MG63 (cell line): ENCODE measurements at places on chromosomes 11 and 22. TPM values are rescaled to one million over a fixed set of nuclear protein-coding genes. Genes with fewer than 3 reads are reported as not detected.
A peak's percentile ranks its signal among the peaks of the same experiment; 100 is the strongest.

DNA sequence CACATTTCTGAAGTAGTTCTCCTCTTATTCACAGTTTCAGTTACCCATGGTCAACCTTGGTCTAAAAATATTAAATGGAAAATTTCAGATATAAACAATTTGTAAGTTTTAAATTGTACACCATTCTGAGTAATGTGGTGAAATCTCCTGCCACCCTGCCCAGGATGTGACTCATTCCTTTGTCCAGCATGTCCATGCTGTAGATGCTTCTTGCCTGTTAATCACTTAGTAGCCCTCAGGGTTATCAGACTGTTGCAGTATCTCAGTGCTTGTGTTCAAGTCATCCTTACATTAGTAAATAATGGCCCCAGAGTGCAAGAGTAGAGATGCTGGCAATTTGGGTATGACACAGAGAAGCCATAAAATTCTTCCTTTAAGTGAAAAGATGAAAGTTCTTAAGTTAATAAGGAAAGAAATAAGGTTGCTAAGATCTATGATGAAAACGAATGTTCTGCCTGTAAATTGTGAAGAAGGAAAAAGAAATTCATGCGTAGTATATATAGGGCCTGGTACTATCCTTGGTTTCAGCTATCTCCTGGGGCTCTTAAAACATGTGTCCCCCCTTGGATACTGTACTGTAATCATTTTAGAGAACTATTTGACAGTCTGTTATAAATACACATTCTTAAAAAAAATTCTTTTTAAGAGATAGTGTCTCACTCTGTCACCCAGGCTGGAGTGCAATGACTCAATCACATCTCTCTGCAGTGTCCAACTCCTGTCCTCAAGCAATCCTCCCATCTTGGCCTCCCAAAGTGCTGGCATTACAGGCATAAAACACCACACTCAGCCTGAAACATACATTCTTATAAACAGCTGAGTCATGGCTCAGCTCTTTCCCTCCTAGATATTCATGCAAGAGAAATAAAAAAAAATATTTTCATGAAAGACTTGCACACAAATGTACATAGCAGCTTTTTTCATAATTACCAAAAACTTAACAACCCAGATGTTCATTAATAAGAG is 31.3 kb downstream of the MTNR1B start:
- DNase-seq, result peak; percentile 86

DNA sequence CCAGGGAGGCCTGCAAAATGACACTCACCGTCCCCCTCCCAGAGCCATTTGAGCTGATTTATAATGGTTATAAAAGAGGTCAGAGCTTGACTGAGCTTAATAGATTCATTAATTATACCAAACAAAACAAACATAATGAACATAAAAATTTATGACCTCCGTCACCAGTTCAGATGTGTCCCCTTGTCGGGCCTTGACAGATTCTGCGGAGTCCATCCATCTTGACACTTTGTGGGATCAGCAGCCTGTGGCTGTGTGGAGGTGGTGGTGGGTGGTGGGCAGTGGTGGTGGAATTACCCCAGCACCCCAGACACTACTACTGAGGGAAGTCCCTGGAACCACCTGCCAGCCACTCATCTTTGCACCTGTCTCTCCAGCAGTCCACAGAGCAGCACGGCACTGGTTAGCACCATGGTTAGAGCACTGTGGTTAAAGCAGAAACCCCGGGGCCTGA is 83.5 kb downstream of the DSCAML1 start:
- DNase-seq, result no peak

DNA sequence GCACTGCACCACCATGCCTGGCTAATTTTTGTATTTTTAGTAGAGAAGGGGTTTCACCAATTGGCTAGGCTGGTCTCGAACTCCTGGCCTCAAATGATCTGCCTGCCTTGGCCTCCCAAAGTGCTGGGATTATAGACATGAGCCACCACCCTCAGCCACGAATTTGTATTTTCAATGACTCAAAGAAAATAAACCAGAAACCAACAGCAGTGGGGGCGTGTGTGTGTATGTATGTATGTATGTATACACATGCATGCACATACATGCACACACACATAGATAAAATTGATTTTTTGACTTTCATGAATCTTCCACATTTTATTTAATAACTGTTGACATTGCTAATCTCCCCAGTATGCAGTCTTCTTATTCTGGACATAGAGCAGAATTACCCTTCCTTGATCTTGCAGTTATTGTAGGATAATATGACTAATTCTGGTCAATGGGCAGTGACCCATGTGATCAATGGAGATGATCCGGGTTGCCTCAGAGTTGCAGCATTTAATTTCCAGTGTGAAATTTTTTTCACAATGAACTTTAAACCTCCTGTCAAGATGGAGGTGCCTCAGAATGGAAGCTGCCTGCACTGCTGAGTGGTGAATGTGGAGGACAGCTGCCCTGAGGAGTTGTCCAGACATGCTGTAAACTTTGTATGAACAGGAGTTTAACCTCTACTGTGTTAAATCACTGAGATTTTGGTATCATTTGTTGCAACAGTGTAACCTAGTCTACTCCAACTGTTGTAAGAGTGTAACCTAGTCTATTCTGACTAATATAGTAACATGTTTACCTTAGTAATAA is 12.8 kb upstream of the PTPN5 start:
- no peak for DNase-seq

MAPK8IP2 gene
- 2.2 TPM in 1 of 2 replicates, not detected in the other for total RNA-seq

DNA sequence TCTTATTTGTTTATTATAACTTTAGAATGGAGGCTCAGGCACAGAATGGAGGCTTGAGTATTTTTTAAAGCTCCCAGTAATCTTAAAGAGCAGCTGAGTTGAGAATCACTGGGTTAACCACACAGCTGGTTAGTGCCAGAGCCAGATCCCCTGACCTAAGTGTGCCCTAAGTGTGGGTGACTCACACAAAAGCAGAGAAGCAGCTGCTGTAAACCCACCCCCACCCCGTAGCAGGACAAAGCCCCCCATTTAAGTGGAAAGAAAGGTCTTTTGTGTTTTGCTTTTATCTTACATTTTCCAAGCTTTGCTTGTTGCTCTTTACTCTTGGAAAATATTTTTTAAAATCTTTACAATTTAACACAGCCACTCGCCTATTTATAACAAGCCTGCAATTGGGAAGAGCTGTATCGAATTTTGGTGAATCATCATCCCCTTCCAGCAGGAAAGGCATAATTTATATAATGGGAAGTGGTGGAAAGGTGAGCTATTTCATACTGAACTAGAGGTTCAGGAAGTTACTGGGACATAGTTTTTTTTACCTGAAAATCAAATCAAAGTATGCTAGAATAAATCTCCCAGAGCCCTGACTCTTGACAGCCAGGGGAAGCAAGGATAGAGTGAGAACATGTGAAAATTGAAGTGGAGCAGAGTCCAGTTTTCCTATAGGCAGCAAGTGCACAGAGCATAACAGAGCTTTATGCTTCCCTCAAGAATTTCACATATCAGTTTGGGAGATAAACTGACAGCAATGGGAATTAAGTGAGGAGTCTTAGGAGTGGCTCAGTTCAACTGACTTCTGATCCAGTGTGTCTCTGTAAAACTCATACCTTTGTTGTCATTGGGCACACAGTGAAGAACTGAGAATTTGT is 405.7 kb downstream of the AASDHPPT start:
- DNase-seq, result peak; percentile 74

GRCh38 chr11:2137202-2138067 is 1.8 kb downstream of the IGF2 start:
- peak; percentile 65 for DNase-seq

GRCh38 chr11:44306052-44306917 is 3.7 kb downstream of the ALX4 start:
- no peak for DNase-seq

OR8D4 gene
- not detected in 2 replicates for total RNA-seq

DNA sequence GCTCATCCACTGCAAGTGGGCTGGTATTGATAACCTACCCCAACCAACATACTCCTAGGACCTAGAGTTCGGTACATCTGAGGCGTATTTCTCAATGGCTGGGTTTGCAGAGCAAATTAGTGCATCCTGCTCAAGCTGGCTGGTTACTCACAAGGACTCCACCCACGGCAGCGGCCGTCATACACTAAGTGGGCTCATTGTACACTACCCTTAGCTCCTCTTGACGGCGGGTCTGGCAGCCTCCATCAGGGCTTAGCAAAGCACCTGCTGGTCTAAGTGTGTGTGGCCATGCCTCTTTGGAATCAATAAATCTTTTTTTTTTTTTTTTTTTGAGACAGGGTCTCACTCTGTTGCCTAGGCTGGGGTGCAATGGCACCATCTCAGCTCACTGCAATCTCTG is 20.2 kb upstream of the KCNJ11 start:
- no peak for DNase-seq

DNA sequence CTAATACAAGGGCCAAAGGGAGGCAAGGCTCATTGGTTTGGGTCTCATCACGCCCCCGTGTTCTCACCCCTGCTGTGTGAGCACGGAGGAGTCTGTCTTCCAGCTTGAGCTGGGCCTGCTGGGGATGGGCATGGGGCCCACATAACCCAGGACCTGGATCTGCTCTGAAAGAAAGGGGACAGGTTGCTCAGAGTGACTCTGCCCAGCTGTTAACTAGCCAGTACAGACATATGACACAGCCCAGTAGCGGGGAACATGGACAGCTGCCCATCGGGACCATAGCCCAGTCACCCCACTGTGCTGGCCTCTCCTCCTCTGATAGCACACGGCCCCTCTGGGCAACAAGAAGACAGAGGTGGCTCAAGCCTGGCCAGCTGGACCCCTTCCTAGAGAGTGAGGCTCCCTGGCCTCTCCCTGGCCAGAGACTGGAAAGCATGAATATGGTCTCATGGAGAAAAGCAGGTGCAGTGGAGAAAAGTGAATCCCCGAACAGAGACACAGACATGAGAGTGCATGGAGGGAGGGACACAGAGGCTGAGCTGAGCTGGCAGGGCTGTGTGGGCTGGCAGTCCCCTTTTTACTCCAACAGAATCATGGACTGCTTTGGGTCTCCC is 973.9 kb downstream of the BRD1 start:
- no peak for DNase-seq

DNA sequence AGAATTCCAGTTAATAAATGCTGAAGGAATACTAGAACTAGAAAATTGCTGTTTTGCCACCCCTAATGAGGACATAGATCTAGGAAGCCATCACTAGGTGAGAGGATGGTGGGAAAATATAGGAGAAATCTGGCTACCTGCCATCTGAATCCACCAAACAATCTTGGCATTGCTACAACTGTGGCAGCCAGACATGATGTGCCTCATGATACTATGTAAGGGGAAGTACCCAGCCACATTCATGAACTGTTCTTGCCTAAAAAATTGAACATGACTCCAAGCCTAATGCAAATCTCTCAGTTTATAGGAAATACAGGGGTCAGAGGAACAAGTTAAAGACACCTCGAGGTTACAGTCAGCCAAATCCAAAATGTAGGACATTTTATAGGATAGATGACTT is 72.8 kb downstream of the SFI1 start:
- no peak for DNase-seq

GRCh38 chr22:41695211-41695610 is 4.1 kb upstream of the MEI1 start:
- DNase-seq, result no peak

GRCh38 chr11:10302744-10303557 is 1.9 kb upstream of the ADM start:
- peak; percentile 88 for DNase-seq

DNA sequence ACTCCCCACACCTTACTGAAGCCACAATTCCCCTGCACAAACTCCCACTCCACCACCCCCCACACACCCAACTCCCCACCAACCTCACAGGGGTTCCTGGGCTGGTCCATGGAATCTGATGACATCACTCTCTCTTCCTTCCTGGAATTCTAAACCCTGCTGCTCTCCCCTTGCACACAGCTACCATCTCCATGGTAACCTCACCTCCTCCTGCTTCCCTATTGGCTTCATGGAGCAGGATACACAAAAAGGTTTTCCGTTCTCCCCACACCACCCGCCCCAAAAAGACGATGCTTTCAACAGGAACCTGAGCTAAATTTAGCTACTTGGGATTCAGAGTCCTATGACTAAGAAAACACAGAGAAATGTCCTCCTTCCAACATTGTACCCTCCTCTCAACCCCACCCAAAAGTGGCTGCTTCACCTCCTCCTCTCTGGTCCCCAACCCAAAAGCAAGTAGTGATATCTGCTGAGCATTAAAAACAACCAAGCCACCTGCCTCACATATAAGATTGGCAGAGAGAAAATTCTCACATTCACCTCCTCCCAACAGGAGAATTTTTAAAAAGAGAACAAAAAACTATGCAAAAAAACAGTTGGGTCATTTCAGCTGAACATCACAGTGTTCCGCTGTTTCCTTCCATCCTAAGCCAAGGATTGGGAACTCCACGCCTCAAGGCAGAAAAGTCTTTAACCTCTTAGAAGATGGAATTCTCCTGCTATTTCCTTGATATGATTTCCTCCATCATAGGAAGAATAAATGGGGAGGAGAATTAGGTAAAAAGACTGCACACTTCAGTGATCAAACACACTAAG is 66.9 kb downstream of the RBFOX2 start:
- peak; percentile 36 for DNase-seq

GRCh38 chr11:12019337-12019736 is 10.9 kb upstream of the DKK3 start:
- peak; percentile 15 for DNase-seq

GRCh38 chr22:35258191-35258988 is 1.1 kb downstream of the HMGXB4 start:
- peak; percentile 8 for DNase-seq

DNA sequence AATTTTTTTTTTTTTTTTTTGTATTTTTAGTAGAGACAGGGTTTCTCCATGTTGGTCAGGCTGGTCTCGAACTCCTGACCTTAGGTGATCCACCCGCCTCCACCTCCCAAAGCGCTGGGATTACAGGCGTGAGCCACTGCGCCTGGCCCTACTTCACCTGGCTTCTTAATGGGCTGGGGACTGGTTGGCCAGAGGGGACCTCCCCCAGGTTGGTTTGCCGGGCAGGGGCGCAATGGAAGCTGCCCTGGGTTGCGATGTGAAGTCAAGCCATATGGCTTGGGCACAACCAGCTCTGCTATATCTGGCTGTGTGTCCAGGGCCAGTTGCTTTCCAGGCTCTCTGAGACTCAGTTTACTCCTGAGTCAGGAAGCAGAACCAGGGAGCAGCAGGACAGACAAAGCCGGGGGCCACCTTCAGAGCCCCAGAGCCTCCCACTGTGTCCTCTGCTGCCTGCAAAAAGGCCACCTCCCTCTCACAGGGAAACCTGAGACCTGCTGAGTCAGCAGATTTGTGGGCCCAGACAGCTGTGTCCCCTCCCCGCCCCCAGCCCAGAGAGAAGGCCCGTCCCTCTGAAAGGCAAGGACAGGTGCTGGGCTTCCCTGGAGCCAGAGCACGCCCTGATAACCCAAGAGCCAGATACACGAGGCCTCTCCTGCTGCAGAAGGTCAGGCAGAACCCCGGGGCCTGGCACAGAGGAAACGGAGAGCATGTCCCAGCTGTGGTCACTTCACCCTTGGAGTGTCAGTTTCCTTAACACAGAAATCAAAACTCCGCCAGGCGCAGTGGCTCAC is 29.2 kb upstream of the DAGLA start:
- DNase-seq, result no peak
